Erythroblast (primary cell): ENCODE measurements at places on chromosomes 5 and 9.
A peak's percentile ranks its signal among the peaks of the same experiment; 100 is the strongest.

GRCh38 chr5:65117525-65117924, 348.8 kb downstream of the CWC27 start:
- DNase-seq: no peak

GRCh38 chr5:138925090-138925635, 50.0 kb upstream of the LRRTM2 start:
- no peak for DNase-seq

GRCh38 chr9:27353474-27354229, 56.7 kb upstream of the EQTN start:
- peak; percentile 5 for DNase-seq

- DNase-seq: peak; percentile 58
Observed at GRCh38 chr9:129910628-129911567, 75.6 kb downstream of the USP20 start.

DNA sequence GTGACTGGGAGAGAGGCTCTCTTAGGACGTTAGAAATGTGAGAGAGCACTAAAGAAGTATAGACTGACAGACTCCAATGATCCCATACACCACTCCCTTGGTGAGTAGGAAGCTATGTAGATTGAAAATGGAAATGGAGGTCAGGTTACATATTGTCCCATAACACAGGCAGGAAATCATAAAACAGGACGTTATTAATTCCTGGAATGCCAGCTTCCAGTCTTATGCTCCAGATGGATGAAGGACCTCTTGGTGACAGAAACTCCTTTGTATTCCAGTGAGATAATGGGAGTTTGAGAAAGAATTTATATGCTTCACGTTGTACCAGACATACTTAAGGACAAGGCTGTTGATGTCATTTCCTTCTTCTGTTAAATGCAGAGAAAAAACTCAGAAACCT, 338.2 kb upstream of the ITGA1 start:
- DNase-seq: no peak

GRCh38 chr5:2776337-2777302, 25.1 kb upstream of the IRX2 start:
- no peak for DNase-seq

GRCh38 chr9:77829420-77829819, 181.3 kb upstream of the GNA14 start:
- no peak for DNase-seq

- no peak for DNase-seq
Observed at GRCh38 chr9:12463641-12464040, 229.5 kb upstream of the TYRP1 start.
